ENCODE measurements at places on chromosomes 7 and 10. TPM values are rescaled to one million over a fixed set of nuclear protein-coding genes. Genes with fewer than 3 reads are reported as not detected.
A peak's percentile ranks its signal among the peaks of the same experiment; 100 is the strongest.

- no peak for ATAC-seq
These were observed 17.5 kb downstream of the ZCCHC24 start for GRCh38 chr10:79427965-79428364.

GRCh38 chr10:75613685-75614504, 182.5 kb downstream of the LRMDA start:
- ATAC-seq, result no peak

GRCh38 chr10:21526188-21526859, 842 bp upstream of the SKIDA1 start:
- ATAC-seq, result peak; percentile 66

GRCh38 chr7:133854739-133855138, 272.4 kb upstream of the LRGUK start:
- no peak for ATAC-seq

GRCh38 chr7:135200821-135201331, 10.4 kb downstream of the WDR91 start:
- ATAC-seq, result no peak

DNA sequence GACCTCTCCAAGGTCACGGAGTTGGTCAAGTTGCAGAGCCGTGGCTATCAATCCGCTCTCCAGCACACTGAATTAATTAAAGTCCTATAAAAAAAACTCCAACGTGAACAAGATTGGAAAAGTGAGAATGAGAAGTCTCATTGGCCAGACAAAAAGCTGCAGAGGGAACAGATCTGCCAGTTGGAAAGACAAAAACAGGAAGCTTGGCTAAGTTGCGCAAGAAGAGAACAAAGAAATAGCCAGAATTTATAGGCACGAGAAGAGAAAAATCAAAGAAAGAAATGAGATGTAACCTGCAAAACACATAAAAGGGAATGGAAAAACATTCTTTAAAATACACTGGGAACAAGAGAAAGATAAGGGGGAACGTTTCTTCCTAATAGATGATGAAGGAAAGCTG, 45.7 kb upstream of the CRTAC1 start:
- no peak for ATAC-seq

DNA sequence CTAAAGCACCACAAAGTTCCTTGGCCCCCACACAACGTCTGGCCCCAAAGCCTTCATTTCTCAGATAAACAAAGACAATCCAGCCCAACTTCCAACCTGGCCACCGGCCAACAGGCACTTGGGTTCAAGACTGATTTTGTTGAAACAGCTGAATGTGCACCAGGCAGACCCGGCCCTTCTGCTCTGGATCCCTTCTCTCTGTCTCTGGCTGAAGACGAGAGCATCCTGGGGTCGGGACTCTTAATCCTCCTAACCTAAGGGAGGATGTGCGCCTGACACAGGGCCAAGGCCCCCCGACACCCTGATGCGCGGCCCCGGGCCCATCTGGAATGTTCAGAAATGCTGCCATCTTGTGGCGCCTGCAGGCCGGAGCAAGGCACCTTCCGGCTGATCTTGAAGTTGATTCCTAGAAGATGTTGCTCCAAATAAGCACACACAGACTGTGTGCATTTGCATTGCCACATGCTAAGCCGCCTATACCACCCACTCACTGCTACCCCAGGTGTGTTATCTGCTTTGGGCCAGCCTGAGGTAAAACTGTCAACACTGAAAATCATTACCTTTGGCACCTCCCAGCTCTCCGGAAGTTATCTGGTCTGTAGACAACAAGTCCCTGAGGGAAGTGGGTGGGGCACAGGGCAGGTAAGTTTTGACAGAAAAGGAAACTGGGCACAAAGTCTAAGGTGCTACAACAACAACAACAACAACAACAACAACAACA, 98.4 kb upstream of the HABP2 start:
- ATAC-seq, result peak; percentile 50

DNA sequence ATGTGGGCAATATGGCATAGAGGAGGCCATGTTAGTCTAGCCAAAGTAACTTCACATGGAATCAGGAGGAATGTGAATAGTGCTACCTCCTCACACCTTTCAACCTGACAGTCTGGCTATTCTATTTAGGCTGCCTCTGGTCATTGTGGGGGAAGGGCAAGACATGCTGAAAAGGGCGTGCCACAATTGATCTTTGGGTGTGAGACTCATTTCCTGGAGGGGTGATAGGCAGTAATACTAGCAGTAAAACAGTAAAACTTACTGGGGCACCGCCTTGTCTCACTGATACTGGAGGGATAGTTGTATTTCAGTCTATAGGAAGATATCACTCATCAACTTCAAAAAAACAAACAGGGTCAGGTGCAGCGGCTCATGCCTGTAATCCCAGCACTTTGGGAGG, 88.7 kb downstream of the TMEM168 start:
- no peak for ATAC-seq

- peak; percentile 17 for ATAC-seq
These were observed 247.7 kb downstream of the AHR start for GRCh38 chr7:17546189-17546588.

GRCh38 chr7:844043-844442, 11.8 kb downstream of the SUN1 start:
- no peak for ATAC-seq

DNA sequence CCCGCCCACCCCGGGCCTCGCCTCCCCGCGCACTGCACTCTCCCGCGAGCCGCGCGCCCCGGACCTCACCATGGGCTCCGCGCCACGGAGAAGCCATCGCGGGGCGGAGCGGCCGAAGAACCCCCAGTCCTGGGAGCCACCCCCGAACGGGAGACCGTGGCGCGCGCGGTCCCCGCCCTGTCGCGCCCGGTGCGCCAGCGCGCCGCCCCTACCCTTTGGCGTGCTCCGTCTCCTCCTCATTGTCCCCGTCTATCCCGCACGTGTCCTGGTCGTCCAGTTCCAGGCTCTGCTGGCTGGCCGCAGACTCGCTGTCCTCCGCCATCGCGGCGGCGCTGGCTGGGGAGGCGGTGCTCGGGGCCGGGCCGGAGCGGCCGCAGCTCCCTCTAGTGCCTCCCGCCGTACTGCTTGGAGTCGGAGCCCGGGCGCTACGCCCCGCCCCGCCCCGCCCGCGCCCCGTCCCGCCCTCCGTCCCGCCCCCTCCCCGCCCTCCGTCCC, at the start of gene NMT2:
TSS of gene NMT2 (minus strand) at position 403 of the 495 bp plus-strand sequence. CDS start at position 322, 81 bp downstream.
- peak; percentile 94 for ATAC-seq

GRCh38 chr7:157682946-157683746, 346.3 kb downstream of the DNAJB6 start:
- ATAC-seq, result no peak

PLCE1 gene
- total RNA-seq, result 23.0 TPM

FZD8 gene
- 9.3 TPM for total RNA-seq

NOC3L gene
- total RNA-seq, result 19.4 TPM

PRLHR gene
- 0.12 TPM for total RNA-seq

MAT1A gene
- total RNA-seq, result not detected

KCP gene
- not detected for total RNA-seq

MUC3A gene
- total RNA-seq, result not detected

ANKRD61 gene
- not detected for total RNA-seq

ASAH2B gene
- total RNA-seq, result 1.2 TPM
